ENCODE measurements at places on chromosomes 4 and X.

DNA sequence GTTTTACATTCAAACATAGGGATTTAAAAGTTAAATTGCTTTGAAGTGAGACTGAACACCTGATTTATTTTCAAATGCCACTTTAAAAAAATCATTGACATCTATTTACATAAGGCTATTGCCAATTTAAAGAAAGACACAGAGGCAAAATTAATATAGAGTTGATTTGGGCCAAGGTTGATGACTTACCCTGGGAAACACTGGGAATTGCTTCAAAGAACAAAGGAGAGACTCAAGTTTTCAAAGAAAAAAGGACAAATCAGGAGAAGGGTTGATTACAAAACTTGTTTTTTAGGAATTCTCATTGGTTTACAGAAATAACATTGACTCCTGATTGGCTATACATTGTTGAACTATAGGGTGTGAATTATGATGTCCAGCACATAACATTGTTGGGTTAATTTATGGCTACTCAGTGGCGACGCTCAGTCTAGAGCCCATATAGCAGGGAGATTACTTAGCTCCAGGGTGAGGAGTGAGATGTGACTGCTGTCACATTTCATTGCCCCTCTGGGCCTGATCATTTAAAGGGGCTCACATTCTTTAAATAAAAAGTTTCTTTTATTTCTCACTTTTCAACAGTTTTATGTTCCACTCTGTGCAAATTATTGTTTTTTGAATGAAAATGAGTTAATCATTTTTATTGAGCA is 184.6 kb downstream of the SPATA18 start:
- peak; percentile 15 for DNase-seq

DNA sequence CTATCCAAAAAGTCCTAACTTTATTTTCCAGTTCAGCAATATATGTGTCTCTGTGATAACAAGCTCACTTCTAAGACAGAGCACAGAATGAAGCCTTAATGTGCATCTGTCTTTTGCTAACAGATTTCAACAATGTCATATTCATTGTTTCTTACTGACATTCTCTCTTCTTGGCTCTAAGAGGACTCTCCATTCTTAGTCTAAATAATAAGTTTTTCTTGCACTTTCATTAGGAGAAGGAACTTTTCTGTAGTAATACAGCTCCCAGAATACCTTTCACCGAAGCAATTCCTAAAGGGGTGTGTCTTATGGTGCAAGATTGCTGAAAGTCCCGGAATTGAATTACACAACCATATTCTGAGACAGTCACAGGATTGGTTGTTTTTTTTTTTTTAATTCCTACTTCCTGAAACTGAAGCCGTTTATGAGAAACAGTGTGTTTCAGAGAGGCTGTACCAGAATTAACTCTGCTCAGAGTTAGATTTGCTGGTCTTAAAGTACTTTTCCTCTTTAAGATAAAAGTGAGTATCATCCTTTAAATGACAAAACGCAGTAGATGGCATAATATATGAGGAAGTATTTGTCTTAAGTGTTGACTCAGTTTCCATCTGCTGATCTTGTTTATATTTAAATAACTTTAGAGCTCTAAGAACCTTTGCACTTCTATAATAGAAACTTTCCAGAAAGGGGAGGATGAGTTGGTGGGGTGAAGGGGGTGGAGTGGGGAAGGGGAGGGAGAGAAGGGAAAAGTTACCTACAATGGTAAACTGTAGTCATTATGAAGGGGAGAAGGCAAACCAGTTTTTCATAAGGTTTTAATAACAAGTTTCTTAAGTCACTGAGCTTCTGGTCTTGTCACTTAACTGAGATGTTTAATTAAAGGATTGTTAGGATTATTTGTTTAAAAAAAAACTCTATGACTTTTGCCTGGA is at the start of gene ALPK1:
Gene ALPK1 (plus strand): TSS at position 421 of the 932 bp plus-strand sequence.
- peak; percentile 81 for DNase-seq

GRCh38 chr4:67565284-67565683 is 6.8 kb downstream of the STAP1 start:
- DNase-seq, result no peak

GRCh38 chrX:108198420-108198819 is 106.8 kb downstream of the ATG4A start:
- DNase-seq, result no peak

DNA sequence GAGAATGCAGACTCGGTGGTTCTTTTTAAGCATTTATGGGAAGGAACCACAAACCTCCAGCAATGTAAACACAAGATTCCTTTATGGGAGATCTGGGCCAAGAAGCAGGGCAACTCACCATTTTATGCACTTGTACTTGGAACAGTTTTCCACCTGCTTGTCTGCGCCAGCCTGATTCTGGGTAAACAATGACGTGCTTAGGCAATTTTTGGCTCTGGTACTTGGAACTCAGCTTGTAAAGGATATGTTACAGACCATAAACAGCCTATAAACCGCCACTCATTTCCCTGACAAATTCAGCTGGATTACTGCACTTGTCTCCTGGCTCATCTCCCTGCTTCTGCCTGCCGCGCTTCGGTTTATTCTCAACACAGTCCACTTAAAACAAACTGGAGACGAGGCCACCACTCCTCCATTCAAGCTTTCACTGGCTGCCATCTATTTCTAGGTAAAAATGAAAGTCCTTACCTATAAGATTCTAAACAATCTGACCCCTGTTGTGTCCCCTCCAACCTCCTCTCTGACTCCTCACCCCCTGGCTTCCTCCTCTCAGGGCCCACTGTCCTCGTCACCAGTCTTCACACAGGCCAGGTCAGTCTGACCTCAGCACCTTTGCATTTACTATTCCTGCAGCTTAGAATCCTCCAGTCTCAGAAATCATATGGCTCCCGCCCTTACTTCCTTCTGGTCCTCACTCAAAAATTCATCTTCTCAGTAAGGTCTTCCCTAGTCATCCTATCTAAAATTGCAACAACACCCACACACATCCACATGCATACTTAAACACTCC is 205.9 kb upstream of the GALNT7 start:
- peak; percentile 15 for DNase-seq

GRCh38 chrX:150456466-150456865 is 93.3 kb downstream of the MAMLD1 start:
- DNase-seq, result no peak

- DNase-seq, result peak; percentile 61
Observed at GRCh38 chr4:159227984-159228383, 125.1 kb downstream of the RAPGEF2 start.

DNA sequence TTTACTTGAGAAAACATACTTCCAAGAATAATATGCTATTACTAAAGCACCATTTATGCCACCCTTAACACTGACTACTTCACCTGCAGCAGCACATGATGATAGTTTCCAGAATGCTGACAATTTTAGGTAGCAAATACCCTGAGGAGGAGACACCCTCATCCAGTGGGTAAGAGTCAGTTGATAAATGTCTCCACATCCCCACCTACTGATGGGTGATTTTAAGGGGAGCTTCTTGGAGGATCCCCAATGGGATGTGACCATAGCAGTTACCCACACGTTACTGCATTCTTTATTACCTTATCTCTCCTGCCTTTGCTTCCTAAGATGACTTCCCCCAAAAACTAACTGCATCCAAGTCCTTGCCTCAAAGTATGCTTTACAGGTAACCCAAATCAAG is 131.2 kb upstream of the SMARCAD1 start:
- no peak for DNase-seq

GRCh38 chrX:2931155-2931554 is 2.0 kb upstream of the ARSD start:
- no peak for DNase-seq

DNA sequence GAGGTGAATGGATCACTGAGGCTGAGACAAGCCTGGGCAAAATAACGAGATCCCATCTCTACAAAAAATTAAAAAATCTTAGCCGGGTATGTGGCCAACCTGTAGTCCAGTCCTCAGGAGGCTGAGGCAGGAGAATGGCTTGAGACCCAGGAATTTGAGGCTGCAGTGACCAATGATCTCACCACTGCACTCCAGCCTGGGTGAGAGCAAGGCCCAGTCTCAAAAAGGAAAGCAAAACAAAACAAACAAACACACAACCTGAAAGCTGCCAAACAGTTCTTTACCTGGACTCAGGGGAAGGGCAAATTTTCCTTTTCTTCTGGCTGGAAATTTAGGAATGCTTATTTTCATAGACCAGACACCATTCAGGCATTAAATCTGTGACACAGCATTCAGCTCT is 163.1 kb upstream of the FAT1 start:
- no peak for DNase-seq

DNA sequence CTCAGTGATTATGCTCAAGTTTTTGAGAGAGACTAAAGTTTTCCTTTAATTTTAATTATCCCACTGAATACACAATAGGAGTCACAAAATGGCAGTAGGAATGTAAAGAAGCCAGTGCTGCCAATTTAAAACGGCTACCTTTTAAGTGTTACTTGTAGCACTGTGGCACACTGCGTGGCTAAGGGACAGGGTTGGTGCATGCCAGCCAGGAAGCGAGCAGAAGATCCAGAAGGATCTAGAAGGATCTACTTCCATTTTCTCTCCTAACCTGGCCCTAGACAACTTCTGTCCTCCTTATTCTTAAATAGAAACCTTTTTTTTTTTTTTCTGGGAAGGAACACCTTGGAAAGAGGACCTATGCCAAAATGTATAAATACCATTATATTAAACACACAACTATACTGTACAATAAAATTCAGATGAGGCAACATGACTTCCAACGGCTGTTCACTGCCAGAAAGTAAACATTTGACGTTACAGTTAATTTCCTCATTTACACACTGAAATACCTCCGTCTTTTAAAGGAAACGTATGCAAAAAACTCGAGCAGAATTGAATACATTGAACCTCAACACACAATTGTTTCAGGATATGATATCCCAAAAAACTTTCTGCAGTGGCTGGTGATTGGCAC is 2.7 kb downstream of the USP26 start:
- DNase-seq, result no peak

DNA sequence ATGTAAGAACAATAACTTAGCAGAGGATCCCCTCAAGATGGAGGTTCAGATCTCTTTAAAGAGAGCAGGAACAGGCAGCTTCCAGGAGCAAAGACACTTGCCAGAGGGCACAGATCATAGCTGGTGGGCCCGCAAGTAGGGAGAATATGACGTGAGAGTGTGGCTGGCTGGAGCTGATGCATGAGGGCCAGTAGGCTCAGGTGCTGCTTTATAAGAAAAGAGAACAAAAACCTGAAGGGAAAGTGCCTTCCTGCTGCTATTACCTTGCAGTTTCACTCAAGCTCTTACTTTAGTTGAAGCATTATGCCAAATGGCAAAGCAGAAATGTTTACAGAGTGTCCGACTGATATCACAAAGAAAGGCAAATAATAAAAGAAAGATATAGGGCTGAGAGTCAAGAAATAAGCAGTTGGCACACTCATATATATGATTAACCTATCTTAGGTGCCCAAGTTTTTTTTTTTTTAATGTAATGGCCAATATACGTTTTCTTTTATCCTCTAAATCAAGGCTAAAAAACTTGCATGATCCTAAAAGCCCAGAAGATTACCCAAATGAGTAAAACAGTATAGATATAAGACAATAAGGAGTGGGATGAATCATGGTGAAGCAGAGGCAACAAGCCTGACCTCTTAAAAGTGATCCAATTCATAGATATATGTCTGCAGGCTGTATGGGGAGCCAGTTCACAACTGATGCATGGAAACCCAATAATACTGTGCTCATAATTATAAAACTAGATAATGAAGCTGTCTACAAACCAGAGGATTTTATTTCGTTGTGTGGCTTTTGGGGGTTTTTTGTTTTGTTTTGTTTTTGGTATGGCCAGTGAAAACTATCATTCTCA is 12.6 kb downstream of the NR0B1 start:
- DNase-seq, result no peak

GRCh38 chr4:37595875-37596680 is 90.1 kb downstream of the RELL1 start:
- no peak for DNase-seq

DNA sequence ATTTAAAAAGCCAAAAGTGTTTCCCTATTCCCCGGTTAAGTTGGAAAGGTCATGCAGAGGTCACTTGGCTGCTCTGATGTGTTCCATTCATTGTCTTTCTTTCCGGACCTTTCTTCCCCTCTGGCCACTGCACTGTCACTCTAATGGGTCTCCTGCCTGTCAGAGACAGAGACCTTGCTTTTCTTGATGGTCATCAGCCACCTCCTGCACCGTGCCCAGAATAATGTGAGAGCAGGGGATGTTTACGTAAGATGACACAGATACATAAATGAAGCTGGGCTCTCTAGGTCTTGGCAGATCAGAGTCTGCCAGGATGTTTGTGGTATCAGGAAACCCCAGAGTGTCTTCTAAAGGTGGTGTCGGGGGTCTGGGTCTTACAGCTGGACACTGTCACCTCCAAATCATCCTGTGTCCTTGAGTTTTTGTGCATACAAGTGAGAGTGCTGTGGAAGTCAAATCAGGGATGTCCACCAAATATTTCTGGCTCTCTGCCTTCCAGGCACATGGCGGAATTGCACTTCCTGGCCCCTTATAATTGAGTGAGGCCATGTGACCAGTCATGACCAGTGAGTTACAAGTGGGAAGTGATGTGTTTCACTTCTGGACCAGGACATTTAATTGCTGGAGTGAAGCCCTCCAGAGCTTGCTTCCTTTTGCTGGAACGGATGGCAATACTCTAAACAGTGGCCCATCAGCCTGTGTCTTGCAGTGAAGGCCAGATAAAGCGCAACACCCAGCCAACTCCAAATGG is 130.6 kb upstream of the ATP6AP2 start:
- DNase-seq, result no peak

GRCh38 chrX:116384406-116384954 is 51.9 kb upstream of the SLC6A14 start:
- peak; percentile 71 for DNase-seq

DNA sequence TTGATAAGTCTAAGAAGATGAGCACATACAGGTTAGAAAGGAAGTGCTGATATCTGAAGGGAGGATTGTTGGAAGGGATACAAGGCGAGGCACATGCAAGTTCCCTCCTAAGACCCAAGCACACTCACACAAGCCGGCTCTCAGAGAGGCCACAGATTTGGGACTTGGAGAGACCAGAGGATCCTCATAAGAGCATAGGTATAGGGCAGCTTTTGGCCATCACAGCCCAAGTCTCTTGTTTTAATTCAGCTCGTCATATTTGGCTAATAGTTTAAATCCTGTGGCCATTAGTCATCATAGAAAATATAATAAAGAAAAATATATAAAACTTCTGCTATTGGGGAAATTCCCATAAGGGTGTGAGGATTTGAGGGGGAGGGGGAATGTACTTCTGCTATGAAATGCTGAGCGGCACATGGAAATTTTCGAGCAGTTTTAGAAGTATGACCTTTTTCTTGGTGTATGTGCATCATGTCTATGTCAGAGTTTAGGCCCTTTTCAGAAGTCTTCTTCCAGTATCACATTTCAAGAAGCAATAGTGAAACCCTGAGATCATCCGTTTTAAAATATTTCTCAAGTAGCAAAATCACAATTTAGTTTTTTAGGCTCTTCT is 97.7 kb downstream of the NFKB1 start:
- no peak for DNase-seq

DNA sequence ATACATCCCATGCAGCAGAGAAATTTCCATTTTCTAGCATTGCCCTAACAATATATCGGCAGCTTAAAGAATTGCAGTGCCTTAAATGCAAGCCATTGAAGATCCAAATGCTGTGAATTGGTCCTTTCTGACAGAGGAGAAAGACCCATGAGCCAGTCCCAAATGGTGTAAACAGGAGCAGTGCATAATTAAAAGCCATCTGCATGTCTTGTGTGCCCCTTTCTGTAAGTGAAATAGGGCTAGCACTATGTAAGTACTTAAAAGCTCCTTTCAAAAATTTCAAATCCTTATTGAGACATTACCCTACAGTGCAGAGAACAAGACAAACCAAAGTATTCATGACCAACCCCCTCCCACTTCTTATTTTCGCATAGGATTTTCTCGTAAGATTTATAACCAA is 108.7 kb upstream of the LCORL start:
- no peak for DNase-seq

- DNase-seq, result peak; percentile 68
Observed at GRCh38 chrX:24148535-24149350, 786 bp upstream of the ZFX start.
